GM13976 (cell line): ENCODE measurements at places on chromosomes 1 and 21.

DNA sequence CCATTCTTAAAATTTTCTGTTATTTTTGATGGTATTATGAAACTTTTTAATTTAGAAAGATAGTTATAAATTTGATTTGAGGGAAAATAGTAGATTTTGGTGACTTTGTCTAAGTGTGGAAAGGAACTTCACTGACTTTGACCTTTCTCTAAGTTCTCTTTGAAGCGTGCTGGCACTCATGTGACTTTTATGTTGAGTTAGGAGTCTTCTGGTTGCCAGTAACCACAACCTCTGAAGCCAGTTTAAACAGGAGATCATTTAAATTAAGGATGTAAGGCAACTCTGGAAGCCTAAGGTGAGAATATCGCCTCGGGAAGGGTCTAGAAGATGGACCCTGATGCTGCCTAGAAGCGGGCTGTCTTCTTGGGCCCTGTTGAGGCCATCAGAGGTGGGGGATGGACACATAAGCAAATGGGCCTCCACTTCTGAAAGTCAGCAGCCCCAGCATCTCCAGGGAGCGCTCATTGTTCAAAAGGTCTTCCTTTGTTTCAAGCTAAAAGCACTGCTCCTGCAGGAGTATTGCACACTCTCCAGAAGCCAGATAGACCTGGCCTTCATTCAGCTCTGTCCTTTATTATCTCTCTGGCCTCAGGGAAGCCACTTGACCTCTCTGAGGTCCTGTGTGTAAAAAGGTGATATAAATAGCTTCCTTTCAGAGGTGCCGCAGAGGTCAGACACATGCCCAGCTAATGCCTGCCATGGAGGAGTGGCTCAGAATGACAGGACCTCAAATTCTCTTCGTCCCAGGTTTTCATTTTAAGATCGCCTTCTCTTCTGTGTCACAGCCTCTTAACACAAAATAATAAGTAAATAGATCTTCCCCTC, 5.1 kb upstream of the RCAN1 start:
- DNase-seq, result no peak

DNA sequence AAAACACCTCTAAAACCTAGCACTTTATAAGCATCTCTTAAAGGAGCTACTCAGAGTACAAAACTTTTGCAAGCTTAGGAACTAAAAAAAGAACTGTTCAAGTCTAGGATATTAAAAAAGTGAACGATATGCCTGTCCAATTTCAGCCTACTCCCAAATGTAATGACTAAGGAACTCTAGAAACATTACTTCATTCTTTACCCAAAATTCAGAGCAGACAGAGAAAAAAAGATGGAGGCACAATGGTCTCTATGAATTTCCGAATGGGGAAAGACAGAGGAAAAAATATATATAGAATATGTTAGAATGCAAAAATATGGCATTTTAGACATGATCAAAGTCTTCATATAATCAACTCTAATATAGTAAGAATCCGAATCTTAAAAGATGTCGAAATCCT, 61.2 kb downstream of the TP53BP2 start:
- no peak for DNase-seq

- DNase-seq, result no peak
These were observed 45.1 kb downstream of the BCL9 start for GRCh38 chr1:147586414-147586813.

DNA sequence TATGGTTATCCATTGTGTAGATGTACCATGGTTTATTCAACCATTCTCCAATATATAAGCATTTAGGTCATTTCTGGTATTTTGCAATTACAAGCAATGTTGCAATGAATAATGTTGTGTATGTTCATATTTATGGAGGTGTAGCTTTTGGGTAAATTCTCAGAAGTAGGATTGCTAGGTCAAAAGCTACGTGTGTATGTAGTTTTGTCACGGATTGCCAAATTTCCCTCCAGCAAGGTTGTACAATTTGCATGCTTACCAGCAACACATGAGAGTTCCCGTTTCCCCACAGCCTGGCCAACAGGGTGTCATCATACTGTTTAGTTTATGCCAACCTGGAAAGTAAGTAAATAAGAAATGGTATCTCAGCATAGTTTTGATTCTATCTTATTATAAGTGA, 36.3 kb downstream of the IGSF5 start:
- DNase-seq, result no peak

DNA sequence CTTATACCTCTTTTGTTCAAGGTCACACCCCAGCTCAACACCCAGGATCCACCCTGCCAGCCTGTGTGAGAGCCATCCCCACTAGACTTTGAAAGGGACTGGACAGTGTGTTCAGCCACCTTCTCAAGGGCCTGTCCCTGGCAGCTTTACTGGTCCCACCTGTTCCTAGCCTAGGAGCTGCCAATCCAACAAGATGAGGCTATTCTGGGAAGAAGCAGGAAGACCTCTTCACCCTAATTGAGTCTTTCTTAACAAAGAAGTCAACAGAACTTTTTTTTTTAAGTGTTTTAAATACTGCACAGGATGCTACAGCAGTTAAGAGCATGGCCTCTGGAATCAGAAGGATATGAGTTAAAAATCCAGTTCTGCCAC, 95.8 kb upstream of the HOOK1 start:
- no peak for DNase-seq
